ENCODE measurements at places on chromosomes 11 and 22.
A peak's percentile ranks its signal among the peaks of the same experiment; 100 is the strongest.

GRCh38 chr11:106043540-106043939, 21.5 kb upstream of the MSANTD4 start:
- no peak for DNase-seq

DNA sequence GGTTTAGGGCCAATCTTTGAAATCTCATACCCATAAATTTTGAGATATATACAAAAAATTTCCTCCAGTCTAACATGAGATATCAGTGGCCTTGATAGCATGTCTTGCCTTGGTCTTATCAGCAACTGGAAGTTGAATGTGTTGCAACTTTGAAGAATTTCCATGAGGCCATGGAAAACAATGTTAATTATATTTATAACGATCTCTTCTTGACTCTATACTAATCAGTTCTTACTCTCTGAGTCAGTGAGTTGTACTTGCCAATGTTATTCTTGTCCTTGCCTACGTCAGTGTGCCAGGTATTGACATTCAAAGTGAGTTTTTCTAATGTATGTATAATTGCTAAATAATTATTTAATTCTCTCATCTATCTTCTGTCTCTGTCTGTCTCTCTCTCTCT, 535.1 kb downstream of the KCNA4 start:
- DNase-seq: no peak

GRCh38 chr22:31537019-31537535, 40.7 kb downstream of the SFI1 start:
- no peak for DNase-seq

- peak; percentile 90 for DNase-seq
These were observed 20.3 kb upstream of the SLN start for GRCh38 chr11:107731941-107732688.

DNA sequence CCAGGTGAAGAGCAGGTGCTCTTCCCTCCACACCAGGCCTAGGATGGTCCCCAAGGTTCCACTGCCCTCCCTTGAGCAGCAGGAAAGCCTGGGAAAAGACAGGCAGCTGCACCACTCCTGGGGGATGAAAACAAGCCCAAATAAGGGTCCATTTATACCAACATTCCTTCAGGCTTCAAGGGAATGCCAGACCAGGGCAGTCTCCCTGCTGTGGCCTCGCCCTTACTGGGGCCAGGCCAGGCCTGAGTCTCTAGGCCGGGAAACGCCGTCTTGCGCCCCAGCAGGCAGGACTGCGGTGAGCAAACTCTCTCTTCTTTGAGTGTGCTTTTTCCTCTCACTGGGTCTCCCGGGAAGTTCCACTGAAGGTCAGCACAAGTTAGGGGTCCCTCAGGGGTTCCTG, 443.5 kb downstream of the SOX6 start:
- no peak for DNase-seq

DNA sequence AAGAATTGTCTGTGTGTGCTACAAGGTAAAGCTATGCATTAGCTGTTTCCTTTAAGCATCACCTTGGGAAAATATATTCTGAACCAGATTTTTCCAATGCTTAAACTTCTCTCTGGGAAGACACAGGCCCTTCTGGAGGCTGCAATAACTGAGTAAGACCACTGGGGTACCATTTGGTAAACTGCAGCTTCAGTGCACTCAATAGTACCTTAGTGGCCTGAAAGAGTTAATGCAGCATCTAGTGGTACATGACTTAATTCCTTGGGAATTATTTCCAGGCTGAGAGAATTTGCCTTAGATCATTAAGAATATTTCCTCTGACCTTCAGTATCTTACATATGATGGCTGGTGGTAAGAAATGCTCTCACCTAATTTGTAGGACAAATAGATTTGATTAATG, 727.4 kb downstream of the DLG2 start:
- no peak for DNase-seq

GRCh38 chr11:133815636-133816035, 29.7 kb downstream of the SPATA19 start:
- DNase-seq: no peak

DNA sequence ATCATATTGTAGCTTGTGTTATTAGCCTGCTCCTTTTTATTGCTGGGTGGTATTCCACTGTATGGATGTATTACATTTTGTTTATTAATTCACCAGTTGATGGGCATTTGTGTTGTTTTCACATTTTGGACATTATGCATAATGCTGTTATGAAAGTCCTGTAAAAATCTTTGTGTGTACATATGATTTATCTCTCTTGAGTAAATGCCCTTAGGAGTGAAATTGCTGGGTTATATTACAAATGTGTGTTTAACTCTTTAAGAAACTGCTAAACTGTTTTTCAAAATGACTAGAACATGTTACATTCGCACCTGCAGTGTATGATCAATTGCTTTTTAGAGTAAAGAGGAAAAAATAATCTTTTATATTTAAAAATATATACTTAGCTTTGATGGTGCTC, 54.4 kb upstream of the TP53I11 start:
- DNase-seq: no peak

GRCh38 chr22:42915980-42916765, 59.1 kb upstream of the ARFGAP3 start:
- no peak for DNase-seq

- DNase-seq: no peak
These were observed 40.7 kb downstream of the SYT13 start for GRCh38 chr11:45245218-45246045.

GRCh38 chr22:44479662-44480061, 18.4 kb downstream of the RTL6 start:
- peak; percentile 85 for DNase-seq

DNA sequence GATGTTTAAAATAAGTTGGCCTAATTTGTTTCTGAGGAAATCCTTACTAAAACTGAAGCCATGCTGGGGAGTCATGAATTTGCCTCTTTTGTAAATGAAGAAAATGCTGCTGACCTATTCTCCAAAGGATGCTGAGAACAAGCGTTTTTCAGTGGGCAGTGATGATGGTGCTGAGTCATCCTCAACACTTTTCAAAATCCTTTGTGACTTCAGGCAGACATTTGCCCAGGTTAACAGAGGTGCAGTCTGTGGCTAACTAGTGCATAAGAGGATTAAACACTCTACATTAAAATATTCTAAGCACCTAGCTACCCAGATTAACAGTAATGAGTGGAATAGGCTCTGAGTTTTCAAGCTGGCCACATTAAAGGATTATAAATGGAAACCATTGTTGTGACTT, 509.0 kb downstream of the DLG2 start:
- DNase-seq: peak; percentile 96

DNA sequence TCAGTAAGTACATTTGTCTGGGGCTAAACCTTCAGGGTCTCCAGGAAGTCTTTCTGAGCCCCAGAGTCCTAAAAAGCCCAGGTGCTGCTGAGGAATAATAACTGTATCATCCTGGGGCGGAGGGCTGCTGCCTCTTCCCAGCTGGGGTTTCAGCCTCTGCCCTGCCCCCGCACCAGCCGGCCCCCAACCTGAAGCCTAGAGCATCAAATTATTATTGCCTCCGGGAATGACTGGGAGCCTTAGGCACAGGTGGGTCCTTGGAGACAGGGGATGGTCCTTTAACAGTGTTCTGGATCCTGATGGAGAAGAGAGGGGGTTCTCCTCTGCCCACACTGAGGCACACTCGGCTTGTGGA, 64.4 kb downstream of the BCR start:
- DNase-seq: no peak

DNA sequence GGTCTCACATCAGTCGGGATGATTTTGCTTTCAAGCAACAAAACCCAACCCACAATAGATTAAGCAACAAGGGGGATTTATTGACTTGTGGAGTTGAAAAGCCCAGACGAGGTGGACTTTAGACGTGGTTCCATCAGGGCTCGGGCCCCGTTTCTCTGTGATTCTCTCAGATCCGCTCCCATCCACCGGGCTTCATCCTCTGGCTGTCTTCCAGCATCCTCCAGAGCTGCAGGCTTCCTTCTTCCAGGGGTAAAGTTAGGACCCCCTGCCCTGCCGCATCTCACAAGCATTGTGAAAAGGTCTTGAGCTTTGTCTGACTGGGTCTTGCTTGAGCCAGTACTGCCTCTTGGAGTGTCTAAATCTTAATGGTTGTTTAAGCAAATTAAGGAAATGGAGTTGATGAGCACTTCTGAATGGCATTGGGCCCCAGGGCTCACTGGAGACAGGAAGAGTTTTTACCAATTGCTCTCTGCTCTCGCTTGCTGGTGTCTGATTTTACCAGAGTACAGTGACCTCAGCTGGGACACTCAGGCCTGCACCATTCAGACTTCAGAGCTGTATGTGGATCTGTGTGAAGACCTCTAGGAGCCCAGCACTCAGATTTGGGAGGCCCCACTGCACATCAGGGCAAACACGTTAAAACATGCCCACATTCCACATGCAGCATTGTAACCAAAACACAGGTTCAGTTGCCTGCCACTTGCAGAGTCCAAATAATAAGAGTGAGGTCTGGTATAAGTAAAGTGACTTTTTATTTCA, 13.5 kb upstream of the FTH1 start:
- DNase-seq: no peak

- DNase-seq: no peak
These were observed 10.3 kb downstream of the TOP3B start for GRCh38 chr22:21972293-21972779.
